Fibroblast of pulmonary artery (primary cell): ENCODE measurements at places on chromosomes 4 and X.

DNA sequence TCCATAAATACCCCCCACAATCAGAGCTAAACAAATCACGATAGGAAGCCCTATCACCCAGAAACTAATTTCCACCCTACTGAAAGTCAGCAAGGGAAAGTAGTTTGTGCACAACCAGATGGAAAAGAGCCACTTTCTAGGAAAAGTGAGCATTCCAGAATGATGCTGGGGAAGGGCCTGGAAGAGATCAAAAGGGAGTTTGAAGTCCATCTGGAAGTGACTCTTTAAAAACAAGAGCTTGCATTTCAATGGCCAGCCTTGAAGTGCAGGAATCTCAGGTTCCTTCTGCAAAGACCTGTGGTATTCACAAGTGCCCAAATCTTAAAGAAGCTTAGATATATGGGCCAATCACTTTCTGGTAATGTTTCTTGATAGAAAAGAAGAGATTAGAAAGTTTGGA is 97.0 kb upstream of the LDB2 start:
- no peak for DNase-seq

GRCh38 chr4:88158038-88158488 is 376 bp downstream of the ABCG2 start:
- peak; percentile 21 for DNase-seq

DNA sequence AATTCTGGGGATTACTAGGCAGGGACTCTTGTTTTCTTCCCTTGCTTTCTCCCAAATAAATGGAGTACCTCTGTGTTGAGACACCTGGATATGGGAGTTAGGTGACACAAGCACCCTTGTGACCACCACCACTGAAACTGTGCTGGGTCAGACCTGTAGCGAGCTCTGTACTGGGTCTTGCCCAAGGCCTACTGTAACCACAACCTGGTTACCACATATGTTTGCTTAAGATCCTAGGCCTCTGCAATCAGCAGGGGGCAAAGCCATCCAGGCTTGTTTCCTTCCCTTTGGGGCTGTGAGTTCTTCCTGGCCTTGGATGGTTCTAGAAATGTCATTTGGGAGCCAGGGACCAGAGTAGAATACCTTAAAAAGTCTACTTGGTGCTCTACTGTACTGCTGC is 49.4 kb downstream of the LPAR4 start:
- no peak for DNase-seq

GRCh38 chrX:848386-848785 is 217.8 kb downstream of the SHOX start:
- DNase-seq, result no peak

DNA sequence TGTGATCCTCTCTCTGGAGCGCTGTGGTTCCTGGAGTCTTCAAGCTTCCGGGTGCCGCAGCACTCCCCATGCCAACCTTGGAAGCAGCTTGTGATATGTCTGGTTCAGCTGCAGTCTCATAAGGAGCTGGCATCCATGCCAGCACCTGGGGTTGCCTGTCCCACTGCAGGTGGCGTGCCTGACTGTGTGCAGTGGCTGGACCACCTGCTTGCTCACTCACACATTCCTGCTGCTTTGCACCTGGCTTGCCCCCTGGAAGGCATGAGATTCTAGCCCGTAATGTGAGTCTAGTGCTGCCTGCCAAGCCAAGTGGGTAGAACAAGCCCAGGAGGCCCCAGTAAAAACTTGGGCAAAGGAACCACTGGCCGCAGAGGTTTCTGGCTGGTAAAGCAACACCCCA is 687.2 kb upstream of the AADAT start:
- DNase-seq, result no peak
